ENCODE measurements at places on chromosomes 3 and 15. TPM values are rescaled to one million over a fixed set of nuclear protein-coding genes. Genes with fewer than 3 reads are reported as not detected.

- DNase-seq: no peak
Observed at GRCh38 chr15:74295800-74296199, 59.7 kb downstream of the CCDC33 start.

- no peak for DNase-seq
Observed at GRCh38 chr3:77055841-77056341, 16.0 kb downstream of the ROBO2 start.

DNA sequence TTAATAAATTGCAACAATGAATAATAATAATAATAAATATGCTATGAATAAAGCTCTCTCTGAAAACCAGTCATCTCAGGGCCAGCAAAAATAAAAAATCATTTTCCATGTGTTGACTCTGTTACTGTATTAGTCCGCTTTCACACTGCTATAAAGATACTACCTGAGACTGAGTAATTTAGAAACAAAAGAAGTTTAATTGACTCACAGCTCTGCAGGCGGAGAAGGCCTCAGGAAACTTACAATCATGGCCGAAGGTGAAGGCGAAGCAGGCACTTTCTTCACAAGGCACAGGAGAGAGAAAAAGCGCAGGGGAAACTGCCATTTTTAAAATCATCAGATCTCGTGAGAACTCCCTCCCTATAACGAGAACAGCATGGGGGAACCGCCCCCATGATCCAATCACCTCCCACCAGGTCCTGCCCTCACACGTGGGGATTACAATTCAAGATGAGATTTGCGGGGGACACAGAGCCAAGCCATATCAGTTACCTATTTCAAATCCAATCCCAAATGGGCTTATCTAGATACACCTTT lies 224.1 kb downstream of the IGSF11 start:
- DNase-seq: no peak

GRCh38 chr3:9901967-9902366 lies 681 bp upstream of the IL17RE start:
- DNase-seq: no peak

GRCh38 chr3:11847607-11848006 lies 922 bp upstream of the TAMM41 start:
- DNase-seq: no peak

- DNase-seq: no peak
Observed at GRCh38 chr15:40040293-40040635, 1.3 kb upstream of the SRP14 start.

GRCh38 chr15:61879219-61879618 lies 181.0 kb downstream of the VPS13C start:
- DNase-seq: no peak

Gene SI
- not detected for total RNA-seq

DNA sequence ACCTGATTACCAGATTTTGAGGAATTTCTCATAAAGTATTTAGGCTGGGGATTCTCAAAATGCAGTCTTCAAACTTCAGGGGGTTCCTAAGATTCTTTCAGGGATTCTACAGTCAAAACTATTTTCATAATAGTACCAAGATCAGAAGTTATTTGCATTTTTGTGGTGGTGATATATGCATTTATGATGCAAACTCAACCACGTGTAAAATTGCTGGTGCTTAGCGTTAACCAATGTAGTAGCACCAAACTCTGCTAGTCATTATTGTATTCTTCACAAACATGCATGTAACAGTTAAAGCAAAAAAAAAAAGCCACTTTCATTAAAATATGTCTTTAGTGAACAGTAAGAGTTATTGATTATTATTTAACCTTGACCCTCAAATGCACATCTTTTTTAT lies 274.9 kb upstream of the DNAJC19 start:
- no peak for DNase-seq

DNA sequence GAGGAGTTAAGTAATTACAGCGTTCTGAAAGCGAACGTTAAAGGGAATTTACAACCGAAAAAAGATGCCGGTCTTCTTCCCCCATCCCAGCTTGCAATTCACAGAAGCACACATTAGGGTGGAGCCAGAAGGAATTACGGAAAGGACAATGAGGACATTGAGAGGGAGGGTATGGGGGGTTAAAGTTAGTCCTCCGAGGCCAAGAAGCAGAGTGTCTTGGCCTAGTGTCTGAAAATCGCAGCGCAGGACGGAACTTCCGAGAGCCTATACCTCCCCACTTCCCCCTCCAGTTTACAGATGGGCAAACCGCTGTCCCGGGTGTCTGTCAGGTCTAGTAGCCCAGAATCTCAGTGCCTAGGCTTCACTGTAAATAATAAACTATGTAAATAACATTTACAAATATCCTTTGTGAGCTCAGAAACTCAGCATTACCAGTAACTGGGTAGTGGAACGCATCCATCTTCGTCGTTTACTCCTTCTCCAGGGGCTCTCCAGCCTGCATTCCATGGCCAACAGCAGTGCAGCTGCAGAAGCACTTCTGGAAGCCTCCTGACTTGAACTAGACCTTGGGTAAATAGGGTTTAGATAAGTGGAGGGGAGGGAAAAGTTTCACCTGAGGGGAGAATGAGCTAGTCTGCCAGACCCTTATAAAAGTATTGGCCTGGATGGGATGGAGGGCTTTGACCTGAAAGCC lies 922 bp downstream of the ADPRH start:
- peak; percentile 59 for DNase-seq

DNA sequence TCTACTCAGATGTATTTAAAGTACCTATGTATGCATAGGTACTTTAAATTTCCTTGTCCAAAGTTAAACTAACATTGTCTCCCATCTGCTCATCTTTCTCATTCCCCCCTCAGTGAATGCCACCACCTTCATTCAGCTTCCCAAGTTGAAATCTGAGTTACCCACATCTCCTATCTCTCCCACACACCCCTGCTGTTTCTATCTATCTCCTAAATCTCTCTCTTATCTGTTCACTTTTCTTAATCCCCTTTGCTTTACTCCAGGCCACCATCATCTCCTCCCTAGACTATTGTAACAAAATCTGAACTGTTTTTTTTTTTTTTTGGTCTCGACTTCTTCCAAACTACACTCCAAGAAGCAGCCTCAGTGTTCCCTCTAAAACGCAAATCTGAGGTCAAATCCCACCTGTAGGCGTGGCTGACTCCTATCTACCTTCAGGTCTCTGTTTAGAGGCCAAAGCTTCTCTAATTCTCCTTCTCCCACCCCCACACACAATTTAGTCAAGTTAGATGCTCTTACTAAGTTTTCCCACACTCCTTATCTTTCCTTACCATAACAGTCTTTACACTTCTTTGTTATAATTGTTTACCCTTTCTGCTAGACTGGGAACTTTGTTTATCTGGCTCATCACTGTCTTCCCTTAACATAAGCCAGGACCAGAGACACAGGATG lies 3.5 kb upstream of the NEO1 start:
- DNase-seq: no peak

DNA sequence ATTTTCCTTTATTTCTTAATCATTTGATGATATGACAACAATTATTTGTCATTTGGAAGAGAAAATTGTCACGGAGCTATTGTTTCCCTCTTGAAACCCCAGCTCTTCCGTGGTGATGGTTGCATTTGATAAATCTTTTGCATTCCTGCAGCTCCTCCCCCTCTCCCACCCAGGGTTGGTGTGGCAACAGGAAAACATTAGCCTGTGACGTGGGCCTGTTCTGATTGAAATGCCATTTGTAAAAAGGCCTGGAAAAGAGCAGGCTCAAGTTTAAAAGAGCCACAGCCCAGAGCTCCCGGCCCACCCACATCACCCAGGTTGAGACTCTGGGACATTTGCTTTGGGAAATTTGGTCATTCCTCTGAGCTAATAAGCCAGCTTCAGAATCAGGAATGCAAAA lies 282.5 kb downstream of the RPLP1 start:
- DNase-seq: no peak

Gene EIF4G1
- 321 TPM for total RNA-seq

- no peak for DNase-seq
Observed at GRCh38 chr3:77686560-77686959, 646.7 kb downstream of the ROBO2 start.

DNA sequence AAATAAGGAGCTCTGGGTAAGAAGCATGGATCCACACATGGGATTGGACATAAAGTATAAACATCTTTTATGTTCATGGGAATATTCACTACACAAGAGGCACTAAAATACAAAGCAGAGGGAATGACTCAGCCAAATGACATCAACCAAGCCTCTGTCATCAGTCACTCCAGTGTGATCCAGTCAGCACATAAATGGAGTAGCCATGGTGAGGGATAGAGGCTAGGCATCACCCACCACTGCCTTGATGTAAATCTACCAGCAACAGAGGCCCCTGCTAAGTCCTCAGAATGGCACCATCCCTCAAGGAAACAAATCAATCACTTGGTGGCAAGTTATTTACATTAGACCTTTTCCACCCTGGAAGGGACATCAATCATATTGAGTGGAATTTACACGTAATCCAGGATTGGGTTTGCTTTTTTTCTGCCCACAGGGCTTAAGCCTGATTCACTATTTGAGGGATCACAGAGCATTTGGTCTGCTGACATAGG lies 27.2 kb downstream of the VEPH1 start:
- DNase-seq: peak; percentile 48

DNA sequence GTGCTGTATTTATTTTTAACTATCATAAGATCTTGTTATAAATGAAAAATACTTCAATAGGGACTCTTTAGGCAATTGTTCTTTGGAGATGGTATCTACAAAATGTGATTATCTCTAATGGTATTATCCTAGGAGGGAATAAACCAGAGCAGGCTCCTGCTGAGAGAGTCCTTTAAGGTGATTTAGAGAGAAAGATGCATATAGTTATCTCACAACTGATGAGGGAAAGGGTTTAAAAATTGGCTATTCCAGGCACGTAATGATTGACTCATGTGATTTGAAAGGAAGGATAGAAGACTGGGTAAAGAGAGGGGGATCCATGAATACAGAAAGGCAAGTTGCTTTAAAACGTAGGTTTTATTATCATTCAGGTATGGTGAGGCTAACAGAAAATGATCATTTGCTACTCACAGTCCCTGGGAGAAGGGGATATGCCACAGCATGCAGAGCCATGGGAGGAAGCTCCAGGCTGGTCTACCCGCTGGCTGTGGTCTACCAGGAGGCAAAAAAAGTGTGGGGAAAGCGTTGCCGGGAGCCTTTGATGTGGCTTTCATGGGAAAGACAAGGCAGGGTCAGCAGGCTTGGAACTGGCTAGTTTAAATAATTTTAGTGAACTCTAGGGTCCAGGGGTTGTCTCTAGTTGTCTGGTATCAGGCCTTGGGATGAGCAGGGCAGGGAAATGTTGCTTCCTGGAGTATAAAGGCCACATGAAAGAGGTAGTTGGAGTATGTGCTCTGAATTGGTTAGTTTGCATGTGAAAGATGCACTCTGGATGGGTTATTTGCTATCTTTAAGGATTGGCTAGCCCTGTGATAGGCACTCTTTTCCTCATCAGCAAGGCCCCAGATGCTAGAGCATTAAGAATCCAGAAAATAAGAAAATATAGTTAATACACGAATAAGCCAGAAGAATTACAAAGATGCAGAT lies 798.4 kb upstream of the GRM7 start:
- no peak for DNase-seq

Gene P2RY14
- total RNA-seq: not detected

DNA sequence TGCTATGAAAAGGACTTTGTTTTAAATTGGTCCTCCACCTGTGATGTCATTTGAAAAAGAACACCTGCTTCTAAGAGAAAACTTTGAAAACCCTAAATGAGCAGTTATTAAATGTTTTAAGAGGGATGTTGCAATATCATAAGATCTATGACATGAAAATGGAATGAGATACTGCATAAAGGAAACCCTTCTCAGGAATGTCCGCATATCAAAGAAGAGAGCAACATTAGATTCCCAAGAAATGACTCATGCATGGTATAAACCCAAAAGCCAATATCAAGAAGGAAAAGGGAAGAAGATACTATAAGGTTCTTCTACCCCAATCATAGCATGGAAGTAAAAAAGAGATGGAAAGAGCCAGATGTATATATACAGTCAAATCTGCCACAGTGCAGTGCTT lies 627.5 kb upstream of the LMCD1 start:
- DNase-seq: no peak

- DNase-seq: no peak
Observed at GRCh38 chr15:63982381-63982854, 63.9 kb downstream of the DAPK2 start.

- no peak for DNase-seq
Observed at GRCh38 chr3:194749631-194750490, 64.2 kb downstream of the FAM43A start.

DNA sequence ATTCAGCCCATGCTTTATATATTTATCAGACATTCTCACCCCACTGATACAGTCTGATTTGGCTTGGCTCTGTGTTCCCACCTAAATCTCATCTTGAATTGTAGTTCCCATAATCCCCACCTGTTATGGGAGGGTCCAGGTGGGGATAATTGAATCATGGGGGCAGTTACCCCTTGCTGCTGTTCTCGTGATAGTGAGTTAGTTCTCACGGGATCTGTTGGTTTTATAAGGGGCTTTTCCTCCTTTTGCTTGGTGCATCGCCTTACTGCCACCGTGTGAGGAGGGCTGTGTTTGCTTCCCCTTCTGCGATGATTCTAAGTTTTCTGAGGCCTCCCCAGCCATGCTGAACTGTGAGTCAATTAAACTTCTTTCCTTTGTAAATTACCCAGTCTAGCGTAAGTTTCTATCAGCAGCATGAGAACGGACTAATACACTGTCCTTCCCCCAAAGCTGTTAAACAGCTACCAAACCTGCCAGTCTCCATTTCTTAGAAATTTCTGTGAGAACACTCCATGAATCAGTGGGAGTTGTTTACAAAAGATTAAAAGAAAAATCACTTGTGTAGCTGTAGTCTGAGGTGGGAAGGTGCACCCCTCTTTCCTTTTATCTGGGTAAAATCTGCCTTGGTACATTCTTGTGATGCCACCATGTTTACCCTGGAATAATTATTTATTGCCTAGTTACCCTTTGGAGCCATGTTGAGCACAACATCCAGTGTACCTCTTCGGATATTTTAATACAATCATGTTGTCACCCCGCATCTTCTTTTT lies 160.5 kb downstream of the THSD4 start:
- no peak for DNase-seq

Gene ADAMTS9
- 0.13 TPM for total RNA-seq

GRCh38 chr15:48693484-48693883 lies 48.0 kb upstream of the FBN1 start:
- DNase-seq: no peak

Gene PSTPIP1
- not detected for total RNA-seq

- no peak for DNase-seq
Observed at GRCh38 chr15:28994142-28994830, 108.5 kb downstream of the APBA2 start.

Gene TMEM89
- not detected for total RNA-seq

DNA sequence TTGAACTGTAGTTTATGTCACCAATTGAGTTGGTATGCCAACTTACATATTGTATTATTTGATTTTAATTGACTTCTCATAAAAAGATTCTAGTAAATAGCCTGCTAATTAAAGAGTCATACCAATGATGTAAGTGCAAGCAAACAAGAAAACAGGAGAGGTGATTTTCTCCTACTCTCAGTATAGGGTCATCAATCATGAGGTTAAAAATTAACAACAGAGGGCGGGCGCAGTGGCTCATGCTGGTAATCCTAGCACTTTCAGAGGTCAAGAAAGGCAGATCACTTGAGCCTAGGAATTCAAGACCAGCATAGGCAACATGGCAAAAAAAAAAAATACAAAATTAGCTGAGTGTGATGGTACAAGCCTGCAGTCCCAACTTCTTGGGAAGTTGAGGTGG lies 108.7 kb downstream of the MYO9A start:
- no peak for DNase-seq

- peak; percentile 93 for DNase-seq
Observed at GRCh38 chr3:177905173-177906125, 630.8 kb upstream of the KCNMB2 start.
